ENCODE measurements at places on chromosomes 16 and 17.

GRCh38 chr16:4372001-4372577, 441 bp downstream of the VASN start:
- no peak for DNase-seq

DNA sequence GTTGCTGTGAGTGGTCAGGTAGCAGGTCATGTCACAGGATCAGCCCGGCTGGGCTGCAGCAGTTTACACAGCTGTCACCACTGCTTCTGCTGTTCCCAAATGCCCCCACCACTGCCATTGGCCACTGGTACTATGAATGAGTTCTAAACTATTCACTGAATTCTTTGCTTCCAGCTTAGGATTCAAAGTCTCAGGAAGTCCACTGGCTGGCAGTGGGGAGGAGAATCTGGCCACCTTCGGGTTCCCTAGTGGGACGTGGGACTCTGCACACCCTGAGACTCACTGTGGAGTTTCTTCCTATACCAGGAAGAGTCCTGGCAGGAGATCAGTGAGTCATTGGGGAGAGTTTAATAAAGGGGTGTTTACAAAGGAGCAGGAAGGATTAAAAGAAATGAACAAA, 6.9 kb downstream of the MT1X start:
- DNase-seq, result no peak

DNA sequence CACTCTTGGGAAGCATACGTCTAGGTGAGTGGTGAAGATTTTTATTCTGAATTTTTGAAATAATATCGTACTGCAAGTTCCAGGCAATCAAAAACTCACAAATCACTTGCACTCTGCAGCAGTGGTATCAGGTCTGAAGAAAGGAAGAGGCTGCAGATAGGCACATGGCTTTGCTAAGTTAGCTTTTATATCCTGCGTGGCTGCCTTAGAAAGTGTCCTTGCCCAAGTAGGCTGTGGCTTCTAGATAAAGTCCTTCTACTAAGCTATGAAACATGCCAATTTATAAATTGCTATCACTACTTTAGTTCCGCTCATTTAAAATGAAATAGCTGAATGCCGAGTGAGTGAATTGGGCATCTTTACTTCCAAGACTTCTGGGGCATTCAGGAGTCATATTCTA, 17.9 kb downstream of the WWOX start:
- DNase-seq, result no peak

DNA sequence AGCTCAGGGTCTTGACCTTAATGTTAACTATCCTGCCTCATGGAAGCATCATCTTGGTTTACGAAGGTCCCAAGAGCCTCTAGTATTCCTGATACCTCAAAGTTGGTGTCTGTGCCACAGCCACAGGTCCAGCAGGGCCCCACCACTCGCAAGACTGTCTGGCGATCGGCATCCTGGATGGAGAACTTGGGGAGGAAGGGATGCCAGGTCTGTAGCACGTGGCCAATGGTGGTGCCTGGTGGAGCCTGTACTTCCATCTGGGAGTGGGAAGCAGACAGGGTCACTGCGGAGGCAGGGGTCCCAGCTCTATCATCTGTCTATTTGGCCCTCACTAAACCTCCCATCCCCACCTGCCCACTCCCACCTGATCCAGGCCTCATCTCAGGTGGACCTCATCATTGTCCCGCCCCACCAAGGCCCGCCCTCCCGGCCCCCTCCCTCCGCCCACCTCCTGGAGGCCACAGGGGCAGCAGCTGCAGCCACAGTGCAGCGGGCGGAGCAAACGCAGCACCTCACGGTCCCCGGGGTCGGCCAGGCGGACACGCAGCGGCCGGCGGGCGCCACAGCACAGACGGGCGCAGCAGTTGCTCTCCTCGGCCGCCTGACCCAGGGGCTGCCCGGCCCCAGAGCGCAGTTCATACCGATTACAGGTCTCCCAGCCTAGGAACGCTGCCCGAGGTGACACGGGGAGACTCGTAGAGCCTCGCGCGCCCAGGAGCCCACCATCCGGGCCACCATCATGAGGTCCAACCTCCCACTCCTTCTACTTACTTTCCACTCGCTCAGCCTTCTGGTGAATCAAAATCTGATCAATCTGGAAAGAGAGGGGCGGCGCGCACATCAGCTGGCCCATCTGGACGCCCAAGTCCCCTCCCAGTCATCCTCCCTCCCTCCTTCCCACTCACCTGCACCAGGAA, 1.4 kb downstream of the PLSCR3 start:
- no peak for DNase-seq

- DNase-seq, result peak; percentile 86
These were observed at the start of gene GAA for GRCh38 chr17:80101011-80101945. TSS of gene GAA (plus strand) at chr17:80101581. CDS start at chr17:80104587, 3,006 bp downstream.

DNA sequence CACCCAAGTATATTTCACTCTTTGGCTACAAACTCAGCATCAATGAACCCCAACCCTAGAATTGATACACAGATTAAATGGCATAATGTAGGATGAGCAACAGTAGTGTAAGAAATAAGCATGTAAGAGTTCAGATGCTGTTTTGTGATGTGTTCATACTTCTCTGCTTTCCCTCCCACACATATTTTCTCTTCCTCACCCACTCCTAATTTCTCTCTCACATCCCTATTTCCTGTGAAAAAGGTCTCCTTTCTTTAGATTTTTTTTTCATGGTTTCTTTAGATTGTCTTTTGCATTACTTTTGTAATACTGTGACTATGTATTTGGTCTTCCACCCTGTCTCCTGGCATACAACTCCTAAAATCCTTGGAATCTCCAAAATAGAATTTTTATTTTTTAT, 21.7 kb downstream of the CREBBP start:
- DNase-seq, result no peak

GRCh38 chr17:51638971-51639370, 378.6 kb downstream of the UTP18 start:
- no peak for DNase-seq

- DNase-seq, result no peak
These were observed 15.3 kb downstream of the NLK start for GRCh38 chr17:28057731-28058246.

DNA sequence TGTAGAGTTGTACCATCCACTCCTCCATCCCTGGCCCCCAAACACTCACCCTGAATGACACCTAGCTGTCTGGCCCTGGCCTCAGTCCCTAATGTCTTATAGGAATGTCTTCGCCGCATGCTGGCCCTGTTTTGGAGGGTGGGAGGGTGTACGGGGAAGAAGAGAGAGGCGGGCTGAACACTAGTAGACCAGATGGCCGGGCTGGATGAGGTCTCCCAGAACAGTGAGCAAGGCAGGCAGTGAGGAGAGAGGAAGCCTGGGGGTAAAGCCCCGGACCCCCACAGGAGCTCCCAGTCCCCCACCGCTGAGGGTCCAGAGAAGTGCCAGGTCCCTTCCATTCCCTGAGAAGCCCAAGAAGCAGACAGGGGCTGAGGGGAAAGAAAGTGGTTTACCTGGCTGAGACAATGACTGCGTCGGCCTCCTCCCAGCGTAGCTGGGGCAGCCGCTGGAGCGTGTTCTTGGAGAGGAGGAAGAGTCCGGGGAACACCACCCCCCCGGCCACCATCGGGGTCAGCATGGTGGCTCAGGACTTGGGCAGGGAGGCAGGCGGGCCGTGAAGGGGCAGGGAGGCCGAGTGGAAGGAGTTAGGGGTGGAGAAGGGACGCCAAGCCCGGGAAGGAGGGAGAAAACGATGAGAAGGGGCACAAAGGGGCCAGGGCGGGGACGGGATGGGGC, 923 bp downstream of the TLCD3B start:
- DNase-seq, result no peak

DNA sequence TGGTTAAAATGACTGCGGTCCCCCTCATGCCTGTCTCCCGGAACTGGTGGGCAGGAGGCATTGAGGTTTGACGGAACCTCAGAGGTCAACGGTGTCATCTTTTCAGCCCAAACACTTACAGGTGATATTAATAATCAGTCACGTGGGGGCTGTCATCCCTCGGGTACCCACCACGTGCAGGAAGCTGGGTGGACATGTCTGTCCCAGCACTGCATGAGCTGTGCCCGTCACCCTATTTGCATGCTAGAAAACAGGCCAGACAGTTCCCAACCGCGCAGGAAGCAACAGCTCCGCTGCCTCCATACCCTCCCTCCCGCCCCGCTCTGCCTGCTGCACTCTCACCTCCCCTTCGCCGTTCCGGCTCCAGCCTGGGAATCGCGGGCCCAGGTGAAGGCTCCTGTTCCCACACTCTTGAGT, 1.4 kb downstream of the SYNGR3 start:
- no peak for DNase-seq

- DNase-seq, result peak; percentile 85
These were observed 10.6 kb upstream of the NUDT16L1 start for GRCh38 chr16:4682616-4683254.

DNA sequence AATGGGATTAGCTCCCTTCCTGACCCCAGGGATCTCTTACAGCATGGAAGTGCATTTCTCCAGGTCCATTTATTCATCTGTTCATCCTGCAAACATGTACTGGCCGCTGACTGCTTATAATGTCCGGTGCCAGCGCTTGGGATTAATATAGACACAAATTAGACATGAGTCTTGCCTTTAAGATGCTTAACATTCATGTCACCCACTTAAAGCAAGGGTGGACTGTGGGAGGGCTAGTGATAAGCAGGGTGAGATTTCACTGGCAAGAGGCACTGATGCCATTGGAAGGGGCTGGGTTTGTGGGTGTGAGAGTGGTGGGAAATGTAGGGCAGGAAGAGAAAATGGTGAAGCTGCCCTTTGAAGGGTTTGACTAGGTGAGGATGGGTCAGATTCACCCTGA, 92.2 kb upstream of the MPHOSPH6 start:
- DNase-seq, result no peak

DNA sequence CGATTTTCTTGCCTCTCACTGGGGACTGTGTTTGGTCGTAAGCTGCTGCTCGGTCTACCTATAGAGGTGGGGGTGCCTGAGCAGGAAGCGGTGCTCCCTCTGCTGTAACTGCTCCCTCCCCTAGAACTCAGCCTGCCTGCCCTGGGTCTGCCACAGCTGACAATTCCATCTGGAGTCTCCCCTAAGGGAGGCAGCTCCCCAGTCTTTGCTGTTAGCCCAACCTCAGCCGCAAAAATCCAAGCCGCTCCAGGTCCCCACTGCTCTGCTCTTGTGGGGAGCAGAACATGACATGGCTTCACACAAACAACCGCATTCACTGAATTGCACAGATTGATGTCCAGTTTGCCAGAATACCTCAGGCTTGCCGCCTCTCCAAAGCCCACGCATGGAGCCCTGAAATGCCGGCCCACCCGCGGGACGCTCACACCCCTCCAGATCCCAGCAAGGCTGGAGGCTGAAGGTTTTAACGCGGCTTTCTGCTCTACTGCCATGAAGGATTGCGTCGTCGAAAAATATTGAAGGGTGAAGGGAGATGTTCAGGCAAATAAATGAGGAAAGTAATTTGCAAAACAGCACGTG, 221.5 kb upstream of the FOXF1 start:
- DNase-seq, result no peak

GRCh38 chr17:27540318-27541101, 84.3 kb downstream of the KSR1 start:
- DNase-seq, result no peak

DNA sequence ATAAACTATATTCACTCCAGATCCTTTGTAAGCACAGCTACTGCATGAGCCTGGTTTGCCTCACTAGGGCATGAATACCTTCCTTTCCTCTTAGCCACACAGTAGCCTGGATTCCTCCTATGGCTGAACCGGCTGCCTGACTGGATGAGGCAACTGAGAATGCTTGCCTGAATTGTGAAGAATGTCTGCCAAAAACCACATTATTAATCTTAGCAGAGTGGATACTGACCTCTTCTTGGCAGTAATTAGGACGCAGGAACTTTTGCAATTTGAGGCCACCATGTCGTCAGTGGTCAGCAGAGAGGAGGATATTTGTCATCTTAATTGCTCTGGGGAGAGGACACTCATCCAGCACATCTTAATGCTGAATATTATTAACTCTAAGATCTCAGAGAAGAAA, 651.8 kb upstream of the GOT2 start:
- no peak for DNase-seq

DNA sequence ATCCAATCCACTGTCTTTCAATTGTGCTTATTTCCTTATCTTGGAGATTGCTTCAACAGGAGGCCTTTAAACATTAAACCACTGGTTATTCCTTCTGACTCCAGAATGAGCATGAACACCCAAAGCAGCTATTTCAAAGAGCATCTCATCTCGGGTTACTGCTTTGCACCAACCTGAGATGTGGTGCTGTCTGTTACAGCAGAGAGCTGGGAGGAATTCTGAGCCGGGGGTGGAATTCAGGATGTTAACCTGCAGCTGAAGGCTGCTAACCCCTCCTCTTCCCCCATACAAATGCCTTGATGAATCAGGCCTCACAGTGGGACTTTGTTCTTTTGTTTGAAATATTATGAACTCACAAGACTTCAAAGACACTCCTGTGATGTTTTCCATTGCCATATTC, 113.1 kb downstream of the SHISA9 start:
- peak; percentile 63 for DNase-seq

- DNase-seq, result no peak
These were observed 3.7 kb downstream of the NCOR1 start for GRCh38 chr17:16211590-16211989.

- no peak for DNase-seq
These were observed 23.0 kb downstream of the SKAP1 start for GRCh38 chr17:48406936-48407567.

GRCh38 chr16:88076211-88076931, 125.1 kb downstream of the BANP start:
- DNase-seq, result no peak

DNA sequence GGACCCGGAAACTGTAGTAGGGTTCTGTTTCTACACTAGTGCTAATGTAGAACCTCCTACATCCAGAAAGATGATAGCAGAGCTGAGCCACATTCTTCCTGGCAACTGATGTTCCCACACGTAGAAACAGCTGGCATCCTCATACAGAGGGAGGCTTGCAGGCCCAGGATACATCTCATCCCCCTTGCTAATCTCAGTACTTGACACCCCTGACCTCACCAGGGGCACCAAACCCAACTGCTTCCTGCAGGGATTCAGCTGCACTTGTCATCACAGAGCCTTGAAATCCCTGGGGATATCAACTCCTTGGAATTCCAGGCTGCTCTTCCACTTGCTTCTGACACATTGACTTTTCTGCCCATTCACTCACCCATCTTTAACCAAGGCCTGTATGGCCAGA, 75.2 kb upstream of the HSBP1 start:
- no peak for DNase-seq

DNA sequence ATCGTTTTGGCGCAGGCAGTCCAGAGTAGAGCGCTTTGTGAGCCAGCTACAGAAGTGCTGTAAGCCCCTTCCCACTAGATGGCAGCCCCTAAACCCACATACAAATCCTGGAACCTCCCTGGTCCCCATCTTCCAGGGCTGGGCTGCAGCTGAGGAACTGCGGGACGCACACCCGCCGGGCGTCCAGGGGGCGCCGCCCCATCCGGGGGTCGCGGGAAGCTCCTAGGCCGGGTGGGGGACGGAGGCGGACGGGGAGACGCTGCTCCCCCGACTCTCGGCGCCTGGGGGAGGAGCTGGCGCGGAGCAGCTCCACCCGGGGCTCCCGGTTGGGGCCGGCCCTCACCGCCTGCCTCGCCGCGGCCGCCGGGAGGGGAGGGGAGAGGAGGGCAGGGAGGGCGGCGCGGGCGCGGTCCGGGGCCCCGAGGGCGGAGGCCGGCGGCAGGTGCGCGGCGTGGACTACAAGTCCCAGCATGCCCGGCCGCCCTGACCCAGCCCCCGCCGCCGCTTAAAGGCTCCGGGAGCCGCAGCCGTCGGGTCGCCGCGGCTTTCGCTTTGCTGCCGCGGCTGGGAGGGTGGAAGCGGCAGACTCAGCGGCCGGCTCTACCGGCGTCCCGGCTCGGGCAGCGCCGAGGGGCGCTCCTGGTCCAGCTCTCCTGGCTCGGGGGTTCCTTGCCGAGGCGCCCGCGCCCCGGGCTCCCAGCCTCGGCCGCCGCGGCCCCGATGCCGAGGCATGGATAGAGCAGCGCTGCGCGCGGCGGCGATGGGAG, at the start of gene KSR1:
KSR1 (plus strand) TSS at position 535 of the 767 bp plus-strand sequence; CDS start at position 731, 196 bp downstream.
- DNase-seq, result peak; percentile 88
